ENCODE measurements at places on chromosomes 16 and 17. TPM values are rescaled to one million over a fixed set of nuclear protein-coding genes. Genes with fewer than 3 reads are reported as not detected.

- DNase-seq = no peak
Measured at GRCh38 chr17:45035848-45036247, 15.6 kb downstream of the DCAKD start.

Gene NT5M
- 1.2 TPM for total RNA-seq

Gene ENPP7
- not detected for total RNA-seq

- DNase-seq = peak; percentile 91
Measured at GRCh38 chr17:35969558-35970380, 11.5 kb downstream of the CCL16 start.

Gene THRA
- 44.5 TPM for total RNA-seq

DNA sequence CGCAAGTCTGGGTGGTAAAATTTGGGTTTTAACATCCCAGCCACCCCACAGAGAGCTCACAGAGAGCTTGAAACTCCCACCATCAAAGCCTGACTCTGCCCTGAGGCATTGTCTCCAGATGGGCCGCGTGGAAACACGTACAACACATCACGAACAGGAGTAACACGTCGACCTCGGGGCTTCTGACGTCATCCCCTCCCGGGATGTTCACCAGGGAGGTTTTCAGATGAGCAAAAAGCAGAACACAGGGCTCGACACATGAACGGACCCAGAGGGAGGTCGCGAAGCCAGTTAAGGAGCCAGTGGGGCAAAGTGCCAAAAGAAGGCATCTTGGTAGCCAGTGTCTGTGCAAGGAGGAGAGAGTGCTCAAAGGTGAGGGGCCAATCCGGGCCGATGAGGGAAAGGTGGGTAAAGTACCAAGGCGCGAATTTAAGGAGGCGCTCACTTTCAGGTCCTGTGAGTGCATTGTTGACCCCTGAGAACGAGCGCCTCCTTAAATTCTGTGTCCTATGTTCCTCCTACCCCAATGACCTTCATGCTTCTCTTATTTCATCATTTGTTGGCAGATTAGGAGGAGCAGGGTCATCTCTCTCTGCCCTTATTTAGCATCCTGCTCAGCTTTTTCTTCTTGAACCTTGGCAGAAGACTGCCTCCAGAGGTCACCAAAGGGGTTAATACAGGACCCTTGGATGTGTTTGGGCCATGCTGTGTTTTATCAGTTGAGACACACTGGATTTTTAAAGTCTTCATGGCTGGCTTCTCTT, 5.6 kb downstream of the RCVRN start:
- DNase-seq = no peak

DNA sequence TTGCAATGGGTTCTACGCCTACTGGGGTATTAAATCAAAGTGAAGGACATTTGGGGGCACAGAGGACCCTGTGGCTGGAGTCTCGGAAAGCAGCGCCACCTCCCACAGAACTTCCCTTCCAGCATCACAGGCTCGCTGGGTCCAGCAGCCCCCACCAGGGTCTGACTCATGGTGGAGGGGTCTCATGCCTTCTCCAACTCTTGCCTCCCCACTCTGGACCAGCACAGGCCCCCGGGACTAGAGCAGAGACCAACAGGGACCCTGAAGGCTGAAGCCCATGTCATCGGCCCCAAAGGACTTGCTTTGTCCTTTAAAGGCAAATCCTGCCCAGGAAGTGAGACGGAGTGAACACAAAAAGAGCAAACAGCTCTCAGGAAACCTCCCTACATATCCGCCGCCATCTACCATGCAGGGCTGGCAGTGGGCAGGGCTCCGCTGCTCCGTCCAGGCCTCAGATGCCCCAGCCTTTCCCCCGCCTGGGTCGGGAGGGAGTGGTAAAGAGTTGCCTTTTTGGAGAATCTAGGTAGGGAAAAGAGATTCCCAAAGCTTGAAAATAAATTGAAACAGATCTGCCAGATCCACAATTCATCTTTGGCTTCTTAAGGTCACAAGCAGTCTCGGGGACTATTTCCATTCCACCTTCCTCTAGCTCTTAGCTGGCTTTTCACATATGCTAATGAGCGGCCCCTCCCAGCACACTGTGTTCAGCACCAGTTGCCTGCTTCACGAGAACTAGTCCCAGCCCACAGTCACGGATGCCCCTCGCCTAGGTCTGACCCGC, 2.1 kb upstream of the GPRC5C start:
- DNase-seq = peak; percentile 69

GRCh38 chr17:42329025-42329976, 41.0 kb downstream of the STAT5A start:
- DNase-seq = peak; percentile 55

- no peak for DNase-seq
Measured at GRCh38 chr16:67995423-67995822, 3.9 kb downstream of the DPEP2 start.

DNA sequence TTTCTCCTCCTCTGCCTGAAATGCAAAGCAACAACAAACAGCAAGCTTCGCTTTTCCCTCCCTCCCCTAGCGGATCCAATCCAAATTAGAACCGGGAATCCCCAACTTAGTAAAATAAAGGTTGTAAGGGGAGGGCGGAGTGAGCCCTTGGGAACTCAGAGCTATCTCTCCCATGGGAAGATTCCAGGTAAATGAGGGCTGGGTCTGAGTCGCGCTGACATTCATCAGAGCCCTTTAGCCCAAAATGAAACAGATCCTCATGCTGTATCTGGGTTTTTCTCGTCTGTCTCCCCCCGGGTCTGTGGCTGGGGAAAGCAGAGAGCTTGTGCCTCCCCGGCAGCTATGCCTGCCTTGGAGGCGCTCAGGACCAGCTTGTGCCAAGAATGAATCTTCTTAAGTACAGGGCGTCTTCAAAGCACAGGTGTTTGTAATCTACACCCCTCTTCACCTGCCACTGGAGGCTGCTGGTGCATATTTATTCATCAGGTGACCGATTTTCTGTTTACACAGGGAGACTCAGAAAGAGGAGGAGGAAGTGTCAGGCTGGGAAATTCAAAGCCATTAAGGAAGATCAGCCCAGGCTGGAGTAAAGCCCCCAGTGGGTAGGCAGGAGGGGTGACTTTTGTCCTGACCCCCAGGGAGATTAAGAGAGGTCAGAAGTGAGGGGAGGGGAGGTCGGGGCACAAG, 55.0 kb upstream of the GSE1 start:
- DNase-seq = peak; percentile 82

Gene VWA3A
- total RNA-seq = not detected

GRCh38 chr16:8905168-8905762, 23.1 kb downstream of the LITAFD start:
- DNase-seq = no peak

Gene KCNJ2
- 18.2 TPM for total RNA-seq

GRCh38 chr17:44758414-44759085, at the start of gene ADAM11:
ADAM11 (plus strand) TSS chr17:44758988; CDS start chr17:44759200, 212 bp downstream.
- DNase-seq = no peak

DNA sequence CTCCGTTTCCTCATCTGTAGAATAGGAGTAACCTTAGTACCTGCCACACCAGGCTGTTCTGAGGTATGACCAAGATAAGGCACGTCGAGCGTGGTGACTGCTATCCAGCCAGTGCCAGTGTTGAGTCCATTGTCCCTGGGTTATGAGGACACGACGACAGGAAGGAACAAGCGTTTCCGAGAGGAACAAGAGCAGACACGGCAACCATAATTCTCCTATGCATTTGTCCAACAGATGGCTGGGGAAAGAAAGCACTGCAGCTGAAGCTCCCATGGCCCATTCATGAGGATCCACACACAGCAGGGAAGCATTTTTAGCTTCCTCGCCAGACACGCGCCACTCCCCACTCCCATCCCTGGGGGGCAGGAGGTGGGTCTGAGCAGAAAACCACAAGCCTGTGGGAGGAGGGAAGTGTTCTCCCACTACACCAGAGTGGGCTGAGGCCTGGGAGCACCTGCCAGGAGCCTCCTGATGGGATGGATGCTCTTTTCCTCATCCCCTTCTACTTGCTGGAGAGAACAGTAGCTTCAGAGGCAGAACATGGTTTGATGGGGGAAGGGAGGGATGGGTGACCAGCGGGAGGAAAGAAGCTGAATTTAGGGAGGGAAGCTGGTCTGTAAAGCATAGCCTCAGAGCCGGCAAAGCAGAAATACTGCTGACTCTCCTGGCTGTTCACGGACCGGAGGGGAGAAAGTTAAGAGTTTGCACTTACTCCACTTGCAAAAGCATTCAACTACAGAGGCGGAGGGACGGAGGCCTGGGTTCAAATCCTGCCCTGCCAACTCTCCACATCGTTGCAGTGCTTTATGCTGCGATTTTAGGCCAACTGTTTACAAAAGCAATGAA, 2.7 kb downstream of the COTL1 start:
- no peak for DNase-seq

Gene SRL
- total RNA-seq = 0.49 TPM

GRCh38 chr16:28168991-28169554, 42.7 kb downstream of the XPO6 start:
- DNase-seq = no peak

- peak; percentile 90 for DNase-seq
Measured at GRCh38 chr16:57265850-57266530, 18.5 kb downstream of the PLLP start.

Gene HEATR9
- total RNA-seq = not detected

- no peak for DNase-seq
Measured at GRCh38 chr17:80718428-80718827, 173.8 kb downstream of the RPTOR start.

Gene PPP1R1B
- total RNA-seq = 350 TPM

DNA sequence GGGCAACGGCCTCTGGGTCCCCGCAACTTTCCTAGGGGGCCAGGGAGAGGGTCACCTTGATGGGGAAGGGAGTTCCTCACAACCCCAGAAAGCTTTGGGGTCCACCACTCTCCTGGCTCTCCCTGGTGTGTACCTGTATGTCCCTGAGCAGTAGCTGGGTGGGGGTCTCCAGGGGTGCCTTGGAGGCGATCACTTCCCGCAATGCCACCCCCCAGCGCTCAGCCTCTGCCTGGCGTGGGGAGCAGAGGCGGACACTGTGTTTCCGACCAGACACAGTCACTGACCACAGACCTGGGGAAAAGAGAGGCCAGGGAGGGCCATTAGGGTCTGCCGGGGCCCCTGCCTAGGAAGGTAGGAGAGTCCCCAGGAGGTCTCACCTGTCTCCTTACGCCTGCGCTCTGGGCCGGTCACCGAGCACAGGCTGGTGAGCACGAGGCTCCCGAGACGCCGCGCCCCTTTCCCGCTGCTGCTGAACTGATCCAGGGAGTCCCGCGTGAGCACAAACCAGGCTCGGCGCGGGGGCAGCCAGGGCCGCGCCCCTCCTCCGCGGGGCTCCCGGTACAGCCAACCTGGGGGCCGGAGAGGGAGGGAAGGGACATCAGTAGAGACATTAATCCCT, 3.4 kb downstream of the PLEKHH3 start:
- no peak for DNase-seq

Gene WNK4
- 54.6 TPM for total RNA-seq

DNA sequence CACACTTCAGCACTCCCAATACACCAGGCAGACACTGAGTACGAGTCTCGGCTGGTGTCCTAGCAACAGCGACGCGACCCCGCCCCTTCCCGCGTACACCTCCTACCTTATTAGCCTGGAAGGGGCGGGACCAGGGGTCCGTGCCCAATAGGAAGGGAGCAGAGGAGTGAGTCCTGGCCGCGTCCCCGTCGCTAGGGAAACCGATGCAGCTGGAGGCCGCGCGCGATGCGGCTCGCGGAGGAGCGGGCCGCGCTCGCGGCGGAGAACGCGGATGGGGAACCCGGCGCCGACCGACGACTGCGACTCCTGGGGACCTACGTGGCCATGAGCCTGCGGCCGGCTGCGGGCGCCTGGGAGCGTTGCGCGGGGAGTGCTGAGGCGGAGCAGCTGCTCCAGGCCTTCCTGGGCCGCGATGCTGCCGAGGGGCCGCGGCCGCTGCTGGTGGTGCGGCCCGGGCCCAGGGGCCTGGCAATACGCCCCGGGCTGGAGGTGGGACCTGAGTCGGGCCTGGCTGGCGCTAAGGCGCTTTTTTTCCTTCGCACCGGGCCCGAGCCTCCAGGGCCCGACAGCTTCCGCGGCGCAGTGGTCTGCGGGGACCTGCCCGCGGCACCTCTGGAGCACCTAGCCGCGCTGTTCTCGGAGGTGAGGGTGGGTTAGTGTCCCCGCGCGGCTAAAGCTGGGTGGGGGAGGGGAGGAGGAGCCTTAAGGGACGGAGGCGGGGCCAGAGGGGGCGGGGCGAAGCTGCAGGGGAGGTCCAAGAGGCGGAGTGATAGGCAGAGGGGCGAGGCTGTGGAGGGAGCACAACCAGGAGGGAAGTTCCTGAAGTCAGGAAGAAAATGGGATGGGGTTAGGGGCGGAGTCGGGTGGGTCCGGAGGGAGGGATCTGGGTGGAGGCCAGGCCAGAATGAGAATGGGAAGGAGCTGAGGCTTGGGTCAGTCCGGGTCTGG, at the start of gene DNAH9:
Gene DNAH9 (plus strand): TSS at position 197 of the 948 bp plus-strand sequence. CDS start 29 bp downstream, at position 226.
- DNase-seq = peak; percentile 98

- DNase-seq = no peak
Measured at GRCh38 chr17:42913981-42914617, 13.5 kb downstream of the G6PC1 start.

- DNase-seq = peak; percentile 35
Measured at GRCh38 chr16:49282690-49283375, 1.2 kb upstream of the CBLN1 start.

Gene KRT27
- total RNA-seq = not detected
